ENCODE measurements at places on chromosomes 1 and 21.

DNA sequence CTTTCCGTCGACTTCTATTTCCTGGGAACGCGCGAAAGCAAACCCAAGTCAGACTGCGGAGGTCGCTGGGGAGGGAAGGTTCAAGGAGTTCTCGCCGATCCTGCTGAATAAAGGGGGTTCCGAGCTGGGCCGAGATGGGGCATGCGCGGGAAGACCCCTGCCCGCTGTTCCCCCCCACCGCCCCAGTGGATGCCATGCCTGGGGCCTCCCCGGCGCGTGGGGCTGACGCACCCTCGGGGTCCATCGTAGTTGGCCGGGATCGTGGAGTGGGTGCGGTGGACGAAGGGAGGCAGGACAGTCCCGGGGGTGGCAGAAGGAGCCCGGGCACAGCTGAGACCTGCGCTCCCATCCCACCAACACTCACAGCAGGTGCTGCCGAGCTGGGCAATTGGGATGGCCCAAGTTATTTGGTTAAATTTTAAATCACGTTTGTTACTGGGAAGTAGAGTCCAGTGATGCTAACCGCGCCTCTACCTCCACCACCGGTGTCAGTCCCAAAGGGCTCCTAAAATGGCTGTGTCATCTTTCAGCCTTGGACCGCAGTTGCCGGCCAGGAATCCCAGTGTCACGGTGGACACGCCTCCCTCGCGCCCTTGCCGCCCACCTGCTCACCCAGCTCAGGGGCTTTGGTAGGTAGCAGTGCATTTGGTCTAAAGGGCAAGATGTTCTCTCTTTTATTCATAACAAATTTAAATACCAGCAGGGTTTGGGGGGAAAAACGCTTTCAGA lies 801 bp downstream of the MX1 start:
- peak; percentile 73 for DNase-seq

DNA sequence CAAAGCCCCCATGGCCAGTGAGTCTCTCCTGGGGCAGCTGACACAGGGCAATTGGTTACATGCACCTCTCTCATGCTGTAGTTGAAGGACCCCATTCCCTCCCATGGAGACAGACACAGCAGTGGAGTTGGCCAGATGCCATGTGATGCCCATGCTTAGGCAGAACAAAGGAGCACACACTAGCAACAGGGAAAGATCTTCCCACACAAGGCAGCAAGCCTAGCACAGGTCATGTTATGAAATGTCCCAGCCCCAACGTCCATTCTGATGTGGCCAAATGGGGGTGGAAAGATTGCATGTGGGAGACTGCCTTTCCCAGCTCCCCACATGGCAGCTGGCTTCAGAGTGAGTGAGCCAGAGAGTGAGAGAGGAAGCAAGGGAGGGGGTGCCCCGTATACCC lies 34.5 kb downstream of the AADACL4 start:
- no peak for DNase-seq

GRCh38 chr1:10613340-10613739 lies 138.6 kb downstream of the PEX14 start:
- DNase-seq: no peak

DNA sequence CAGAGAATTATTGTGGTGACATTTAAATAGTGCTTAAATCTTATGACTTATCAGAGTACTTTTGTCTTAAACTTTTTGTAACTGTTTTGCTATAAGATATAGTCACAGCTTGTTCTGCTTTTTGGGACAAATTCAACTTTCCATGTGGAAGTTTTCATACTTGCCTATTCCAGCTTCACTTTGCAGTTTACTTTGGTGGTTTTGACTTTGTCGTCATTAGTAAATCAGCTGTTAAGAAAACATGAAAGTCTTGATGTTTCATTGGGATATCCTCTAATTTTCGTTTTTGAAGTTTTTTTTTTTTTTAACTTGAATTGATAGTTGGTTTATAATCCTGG lies 31.3 kb downstream of the SDCCAG8 start:
- DNase-seq: no peak

- DNase-seq: no peak
These were observed 84.3 kb downstream of the ZC3H11B start for GRCh38 chr1:219528633-219529032.

DNA sequence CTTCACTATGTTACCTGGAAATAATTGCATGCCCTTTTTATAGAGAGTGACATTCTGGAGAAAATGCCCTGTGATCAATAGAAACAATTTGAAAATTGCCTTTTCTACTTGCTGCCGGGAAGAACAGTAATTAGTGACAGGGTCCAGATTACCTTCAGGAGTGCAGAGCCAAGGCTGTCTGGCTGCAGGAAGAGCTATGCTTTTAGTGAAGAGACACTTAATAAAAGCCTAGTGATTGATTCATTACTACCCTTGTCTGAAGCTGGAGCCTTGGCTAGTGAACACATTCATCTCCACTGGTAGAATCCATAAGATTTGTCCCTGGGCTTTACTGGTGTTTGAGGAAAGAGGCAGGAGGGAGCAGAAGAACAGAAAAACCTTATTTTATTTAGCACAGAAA lies 12.9 kb upstream of the DNASE2B start:
- no peak for DNase-seq

GRCh38 chr1:3740042-3740441 lies 12.2 kb upstream of the CCDC27 start:
- DNase-seq: no peak

- DNase-seq: no peak
These were observed 474.7 kb downstream of the NUF2 start for GRCh38 chr1:163796394-163796821.

GRCh38 chr1:91120936-91121335 lies 99.1 kb upstream of the ZNF644 start:
- DNase-seq: no peak

DNA sequence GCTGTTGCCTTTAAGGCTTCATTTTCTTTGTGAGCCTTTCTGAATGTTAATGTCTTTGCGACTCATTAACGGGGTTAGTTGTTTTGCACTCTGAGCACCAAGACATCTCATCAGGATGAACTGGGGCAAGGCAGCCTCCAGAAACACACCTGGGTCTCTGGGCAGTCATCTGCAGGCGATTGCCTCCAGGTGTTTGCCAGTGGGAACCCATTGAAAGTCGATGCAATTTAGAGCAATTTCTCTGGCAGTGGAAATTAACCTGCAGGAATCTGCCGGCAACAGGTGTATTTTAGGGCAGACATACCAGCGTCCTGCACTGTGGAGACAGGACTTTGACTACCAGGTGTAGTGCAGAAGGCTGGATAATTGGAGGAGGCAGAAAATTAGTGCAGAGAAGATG lies 661.0 kb upstream of the PTBP2 start:
- DNase-seq: no peak

- DNase-seq: peak; percentile 50
These were observed 21.4 kb downstream of the SLC2A1 start for GRCh38 chr1:42937141-42937696.

- no peak for DNase-seq
These were observed 85.7 kb upstream of the PLD5 start for GRCh38 chr1:242610209-242610608.

- DNase-seq: no peak
These were observed 56.9 kb downstream of the LRRC8D start for GRCh38 chr1:89877756-89878155.

DNA sequence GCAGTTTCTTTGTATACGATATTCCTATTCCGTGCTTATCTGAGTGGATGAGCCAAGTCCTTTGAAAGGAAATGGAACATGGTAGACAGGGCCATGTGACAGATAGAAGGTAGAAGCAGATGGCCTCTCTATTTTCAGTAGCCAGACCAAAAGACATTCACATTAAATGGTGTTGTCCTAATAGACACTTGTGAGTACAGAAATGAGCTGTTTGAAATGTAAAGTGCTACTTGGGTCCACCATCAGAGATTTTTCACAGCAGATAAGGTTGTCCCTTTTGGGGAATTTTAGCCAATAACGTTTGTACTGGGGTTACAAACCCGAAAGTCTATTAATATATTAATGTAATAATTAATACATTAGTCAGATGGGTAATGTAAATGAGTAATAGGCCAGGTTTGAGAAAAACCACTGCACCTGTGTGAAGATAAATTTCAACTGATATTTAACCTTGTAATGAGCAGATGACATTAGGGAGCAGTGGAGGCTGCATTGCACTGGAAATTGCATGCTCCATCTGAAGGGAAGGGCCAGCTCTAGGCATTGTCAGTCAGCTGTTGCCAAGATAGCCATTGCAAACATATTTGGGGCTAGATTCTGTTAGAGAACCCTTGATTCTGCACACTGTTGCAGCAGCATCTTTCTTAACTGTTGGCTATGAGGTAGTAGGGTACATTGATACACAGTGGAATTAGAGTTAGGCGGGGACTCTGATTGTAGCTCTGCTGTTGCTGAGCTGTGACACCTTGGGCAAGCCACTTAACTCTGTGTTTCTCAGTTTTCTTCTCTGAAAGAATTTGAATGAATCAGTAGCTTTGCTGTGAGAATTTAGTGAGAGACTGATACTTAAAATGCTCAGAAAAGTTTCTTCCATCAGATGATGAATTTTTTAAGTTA lies 43.8 kb downstream of the FGGY start:
- DNase-seq: no peak

GRCh38 chr1:232901255-232901654 lies 49.2 kb upstream of the NTPCR start:
- no peak for DNase-seq

DNA sequence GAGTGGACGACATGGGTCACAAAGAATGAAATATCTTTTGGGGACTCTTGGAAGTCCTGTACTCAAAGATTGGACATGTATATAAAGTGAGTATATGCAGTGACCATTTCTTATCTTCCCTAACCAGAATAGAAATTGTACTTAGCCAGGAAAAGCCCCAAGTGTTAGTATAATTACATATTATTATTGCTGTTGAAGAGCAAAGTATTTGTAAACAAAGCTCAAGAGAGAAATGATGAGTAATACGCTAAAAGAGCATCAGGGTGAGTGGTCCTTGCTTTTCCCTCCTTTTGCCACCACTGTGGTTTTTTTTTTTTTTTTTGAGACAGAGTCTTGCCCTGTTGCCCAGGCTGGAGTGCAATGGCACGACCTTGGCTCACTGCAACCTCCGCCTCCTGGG lies 6.4 kb upstream of the CGN start:
- DNase-seq: no peak

GRCh38 chr1:82330330-82330729 lies 529.6 kb downstream of the ADGRL2 start:
- DNase-seq: no peak

DNA sequence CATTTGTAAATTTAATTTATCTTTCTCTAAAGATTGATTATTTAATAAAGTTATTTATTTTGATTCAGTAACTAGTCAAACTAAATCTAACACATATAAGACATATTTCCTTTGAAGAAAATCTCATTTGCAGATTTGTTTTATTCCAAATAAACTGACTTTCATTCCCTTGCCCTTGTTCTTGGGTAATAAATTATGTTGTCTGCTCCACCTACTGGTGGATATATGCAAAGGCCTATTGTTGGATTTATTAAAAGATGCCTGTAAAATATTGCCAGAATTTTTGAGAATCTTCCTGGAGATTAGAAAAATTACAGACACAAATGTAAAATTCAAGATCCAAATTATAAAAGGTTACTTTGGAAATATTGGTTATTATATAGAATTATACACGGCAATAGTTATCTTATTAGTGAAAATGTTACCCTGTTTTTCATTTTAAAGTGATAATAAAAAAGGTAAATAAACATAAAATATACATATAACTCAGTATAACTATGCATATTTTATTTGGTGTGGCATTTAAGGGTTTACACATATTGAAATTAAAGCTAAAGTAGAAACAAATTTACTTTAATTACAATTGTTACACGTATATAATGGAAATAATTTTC lies 116.1 kb downstream of the SPATA17 start:
- DNase-seq: peak; percentile 11

- DNase-seq: peak; percentile 69
These were observed 167.7 kb downstream of the PLPP3 start for GRCh38 chr1:56411484-56412180.

- DNase-seq: no peak
These were observed 12.6 kb upstream of the KCNAB2 start for GRCh38 chr1:6033124-6033523.

DNA sequence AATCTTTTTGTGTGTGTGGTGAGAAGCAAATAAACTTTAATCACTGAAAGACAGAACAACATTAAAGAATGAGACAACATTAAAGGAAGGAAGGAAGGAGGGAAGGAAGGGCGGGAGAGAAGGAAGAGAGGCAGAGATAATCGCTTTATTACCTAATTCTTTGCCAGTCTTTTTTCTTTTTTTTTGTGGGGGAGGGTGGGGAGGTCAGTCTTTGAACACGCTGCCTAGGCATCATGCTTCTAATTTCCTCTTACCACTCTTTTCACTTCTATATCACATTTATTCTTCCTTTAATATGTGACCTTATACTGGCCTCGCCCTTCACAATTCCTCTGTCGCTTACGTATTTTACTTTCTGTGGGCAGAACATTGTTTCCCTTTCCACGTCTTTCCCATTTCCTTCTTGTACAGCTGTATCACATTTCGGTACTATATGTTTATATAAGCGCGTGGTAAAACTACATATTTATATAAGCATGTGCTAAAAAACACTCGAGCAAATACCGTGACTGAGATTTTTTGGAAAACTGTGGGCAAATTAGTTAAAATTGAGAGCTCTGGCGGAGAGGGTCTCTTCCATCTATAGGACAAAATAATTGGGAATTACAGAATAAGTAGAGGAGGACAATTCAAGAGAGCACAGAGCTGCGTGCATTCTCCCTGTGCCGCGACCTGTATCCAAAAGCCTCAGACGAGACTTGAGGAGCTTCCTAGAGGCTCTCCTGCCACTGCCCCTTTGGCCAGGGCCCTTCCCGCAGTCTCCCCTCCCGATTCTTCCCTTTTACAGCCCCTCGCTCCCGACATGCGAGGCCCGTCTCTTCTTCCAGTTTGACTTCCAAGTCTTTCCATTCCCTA lies 823 bp upstream of the PRKAA2 start:
- DNase-seq: peak; percentile 74

- no peak for DNase-seq
These were observed 442.4 kb downstream of the CAMTA1 start for GRCh38 chr1:7227654-7228053.

- DNase-seq: no peak
These were observed 72.4 kb upstream of the KCND3 start for GRCh38 chr1:112061901-112062320.

DNA sequence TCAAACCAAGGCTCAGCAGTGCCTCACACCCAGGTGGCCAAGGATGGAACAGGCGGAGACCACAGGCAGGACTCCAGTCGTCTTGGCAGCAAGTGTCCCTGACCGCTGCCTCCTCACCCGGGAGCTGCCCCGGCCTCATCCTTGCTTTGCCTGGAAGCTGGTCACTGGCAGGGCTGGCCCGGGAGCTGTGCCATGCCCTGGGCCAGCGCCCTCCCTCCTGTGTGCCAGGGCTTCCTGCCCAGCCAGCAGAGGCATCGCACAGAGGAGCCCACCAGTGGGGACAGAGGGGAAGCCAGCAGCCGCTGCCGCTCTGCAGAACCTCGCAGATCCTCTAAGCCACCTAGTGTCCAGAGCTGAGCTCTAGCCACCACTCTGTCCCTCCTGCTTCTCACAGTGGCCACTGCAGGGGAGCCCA lies 7.8 kb downstream of the CASZ1 start:
- peak; percentile 94 for DNase-seq

GRCh38 chr1:153343040-153343681 lies 5.5 kb downstream of the PGLYRP4 start:
- DNase-seq: no peak

GRCh38 chr1:182650678-182651338 lies 33.6 kb downstream of the RGS8 start:
- no peak for DNase-seq

- no peak for DNase-seq
These were observed 92.4 kb downstream of the TIAM1 start for GRCh38 chr21:31251686-31252085.
